Mesothelial cell of epicardium (in vitro differentiated cells): ENCODE measurements at places on chromosomes 7 and 10. TPM values are rescaled to one million over a fixed set of nuclear protein-coding genes. Genes with fewer than 3 reads are reported as not detected.

Gene FBXL13
- 3.6 to 4.7 TPM (median 3.8 TPM) in 3 replicates for total RNA-seq

Gene ATOH7
- total RNA-seq: 0.18 to 0.70 TPM (median 0.38 TPM) in 3 replicates

Gene CDHR1
- total RNA-seq: 0.16 to 0.25 TPM (median 0.24 TPM) in 3 replicates

Gene FANK1
- total RNA-seq: 10.1 to 11.0 TPM (median 10.2 TPM) in 3 replicates

Gene PRSS2
- not detected in 3 replicates for total RNA-seq

Gene LAMB1
- total RNA-seq: 556 to 593 TPM (median 584 TPM) in 3 replicates

DNA sequence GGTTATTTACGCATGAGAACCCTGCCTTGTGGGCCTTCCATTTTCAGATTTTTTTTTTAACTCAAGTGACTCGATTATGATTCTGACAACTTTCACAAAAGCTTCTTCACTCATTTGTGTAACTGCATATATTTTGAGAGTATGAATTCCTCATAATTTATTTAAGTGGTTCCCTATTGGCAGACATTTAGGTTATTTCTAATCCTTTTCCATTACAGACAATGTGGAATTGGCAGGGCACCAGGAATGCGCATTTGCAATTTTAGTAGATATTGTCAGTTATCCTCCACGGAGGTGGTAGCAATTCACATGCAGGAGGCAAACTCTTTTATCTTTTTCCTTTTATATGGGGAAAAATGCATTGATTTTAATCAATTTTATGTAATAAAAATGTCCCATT lies 2.5 kb downstream of the TMEM176B start:
- no peak for DNase-seq

GRCh38 chr7:91055219-91055618 lies 209.0 kb upstream of the FZD1 start:
- DNase-seq: no peak

DNA sequence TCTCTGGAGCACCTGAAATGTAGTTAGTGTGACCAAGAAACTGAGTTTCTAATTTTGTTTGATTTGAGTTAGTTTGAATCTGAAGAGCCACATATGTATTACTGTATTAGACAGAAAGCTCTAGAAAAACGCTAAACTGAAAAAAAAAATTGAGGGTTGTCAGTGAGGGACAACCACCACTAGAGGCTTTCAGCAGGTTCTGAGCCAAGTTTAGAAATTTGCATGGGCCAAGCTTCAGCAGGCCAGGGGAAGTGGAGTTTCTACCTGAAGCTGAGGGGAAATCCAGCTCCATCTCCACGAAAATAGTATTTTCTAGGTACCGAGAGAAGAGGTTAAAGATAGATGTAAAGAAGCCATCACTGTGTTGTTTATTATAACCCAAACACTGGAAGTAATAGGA lies 77.9 kb upstream of the PLXNA4 start:
- no peak for DNase-seq

GRCh38 chr10:772227-772637 lies 82.8 kb upstream of the DIP2C start:
- DNase-seq: no peak

DNA sequence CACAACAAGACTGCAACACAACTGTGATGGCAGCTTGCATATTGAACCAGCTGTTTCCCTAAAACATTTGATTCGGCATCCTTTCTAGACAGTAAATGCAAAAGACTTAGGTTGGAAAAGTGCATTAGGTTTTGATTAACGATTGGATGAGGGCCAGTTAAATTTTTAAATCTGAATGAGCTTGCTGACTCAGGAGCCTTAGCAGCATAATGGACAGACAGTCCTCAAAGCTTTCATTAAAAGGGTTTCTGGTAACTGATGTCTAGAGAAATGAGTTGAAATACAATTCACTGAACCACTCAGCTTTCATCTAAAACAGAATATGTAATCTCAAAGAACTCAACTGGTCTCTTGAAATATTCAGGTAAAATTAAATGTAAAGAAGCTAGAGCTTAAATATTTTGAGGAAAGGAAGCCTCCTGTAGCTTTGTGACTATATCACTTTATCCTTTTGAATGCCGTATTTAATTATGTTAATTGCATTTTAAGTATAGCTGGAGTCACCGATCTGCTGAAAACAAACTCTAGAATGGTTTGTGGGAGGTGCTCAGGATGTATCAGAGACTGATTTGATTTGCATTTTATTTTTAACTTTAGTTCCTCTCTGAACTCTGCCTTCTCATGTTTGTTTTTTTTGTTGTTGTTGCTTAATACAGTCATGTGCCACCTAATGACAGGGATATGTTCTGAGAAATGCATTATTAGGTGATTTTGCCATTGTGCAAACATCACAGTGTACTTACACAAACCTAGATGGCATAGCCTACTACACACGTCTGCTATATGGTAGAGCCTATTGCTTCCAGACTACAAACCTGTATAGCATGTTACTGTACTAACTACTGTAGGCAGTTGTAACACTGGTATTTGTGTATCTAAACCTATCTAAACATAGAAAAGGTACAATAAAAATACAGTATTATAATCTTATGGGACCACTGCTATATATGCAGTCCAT lies 29.2 kb upstream of the ATRNL1 start:
- DNase-seq: no peak

GRCh38 chr10:32932225-32932729 lies 25.8 kb downstream of the ITGB1 start:
- DNase-seq: no peak

GRCh38 chr10:8640301-8640700 lies 585.8 kb downstream of the GATA3 start:
- no peak for DNase-seq

DNA sequence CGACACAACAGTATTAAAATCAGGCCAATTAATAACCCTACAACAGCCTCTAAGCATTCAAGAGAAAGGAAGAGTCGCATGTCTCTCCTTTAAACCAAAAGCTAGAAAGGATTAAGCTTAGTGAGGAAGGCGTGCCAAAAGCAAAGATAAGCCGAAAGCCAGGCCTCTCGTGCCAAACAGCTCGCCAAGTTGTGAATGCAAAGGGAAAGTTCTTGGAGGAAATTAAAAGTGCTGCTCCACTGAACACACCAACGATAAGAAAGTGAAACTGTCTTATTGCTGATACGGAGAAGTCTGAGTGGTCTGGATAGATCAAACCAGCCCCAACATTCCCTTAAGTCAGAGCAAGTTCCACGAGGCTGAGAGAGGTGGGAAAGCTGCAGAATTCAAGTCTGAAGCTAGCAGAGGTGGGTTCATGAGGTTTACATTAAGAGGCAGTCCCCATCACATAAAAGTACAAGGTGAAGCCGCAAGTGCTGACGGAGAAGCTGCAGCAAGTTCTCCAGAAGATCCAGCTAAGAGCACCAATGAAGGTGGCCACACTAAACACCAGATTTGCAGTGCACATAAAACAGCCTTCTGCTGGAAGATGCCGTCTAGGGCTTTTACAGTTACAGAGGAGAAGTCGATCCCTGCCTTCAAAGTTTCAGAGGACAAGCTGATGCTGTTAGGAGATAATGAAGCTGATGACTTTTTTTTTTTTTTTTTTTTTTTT lies 194.8 kb downstream of the MAD1L1 start:
- DNase-seq: peak; percentile 5

- DNase-seq: peak; percentile 86
Measured at GRCh38 chr10:94402204-94402842, at the start of gene TBC1D12. Gene TBC1D12 (plus strand): TSS chr10:94402541. CDS start chr10:94402614, 73 bp downstream.

DNA sequence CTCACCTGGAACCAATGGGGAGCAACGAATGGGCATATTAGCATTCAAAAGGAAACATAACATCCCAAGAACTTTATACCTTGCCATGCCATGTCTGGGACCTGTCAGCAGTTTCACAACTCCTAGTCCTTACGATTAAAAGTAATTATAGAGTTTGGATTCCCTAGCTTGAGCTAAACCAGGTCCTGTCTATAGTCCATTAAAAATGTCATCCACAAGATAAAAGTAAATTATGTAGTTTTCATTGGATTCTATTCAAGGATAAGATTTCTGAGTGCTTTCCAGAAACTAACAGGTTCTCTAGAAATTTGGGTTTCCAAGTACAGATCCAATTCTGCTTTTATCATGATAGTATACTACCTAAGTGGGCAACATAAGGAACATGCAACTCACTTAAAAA lies 163.6 kb upstream of the PTN start:
- no peak for DNase-seq

GRCh38 chr7:92647011-92647625 lies 56.9 kb upstream of the FAM133B start:
- no peak for DNase-seq

- DNase-seq: no peak
Measured at GRCh38 chr10:102444851-102445250, 6.5 kb downstream of the C10orf95 start.

GRCh38 chr10:108904163-108904838 lies 1019.0 kb downstream of the XPNPEP1 start:
- DNase-seq: no peak

- no peak for DNase-seq
Measured at GRCh38 chr7:140333686-140334085, 64.6 kb downstream of the SLC37A3 start.

DNA sequence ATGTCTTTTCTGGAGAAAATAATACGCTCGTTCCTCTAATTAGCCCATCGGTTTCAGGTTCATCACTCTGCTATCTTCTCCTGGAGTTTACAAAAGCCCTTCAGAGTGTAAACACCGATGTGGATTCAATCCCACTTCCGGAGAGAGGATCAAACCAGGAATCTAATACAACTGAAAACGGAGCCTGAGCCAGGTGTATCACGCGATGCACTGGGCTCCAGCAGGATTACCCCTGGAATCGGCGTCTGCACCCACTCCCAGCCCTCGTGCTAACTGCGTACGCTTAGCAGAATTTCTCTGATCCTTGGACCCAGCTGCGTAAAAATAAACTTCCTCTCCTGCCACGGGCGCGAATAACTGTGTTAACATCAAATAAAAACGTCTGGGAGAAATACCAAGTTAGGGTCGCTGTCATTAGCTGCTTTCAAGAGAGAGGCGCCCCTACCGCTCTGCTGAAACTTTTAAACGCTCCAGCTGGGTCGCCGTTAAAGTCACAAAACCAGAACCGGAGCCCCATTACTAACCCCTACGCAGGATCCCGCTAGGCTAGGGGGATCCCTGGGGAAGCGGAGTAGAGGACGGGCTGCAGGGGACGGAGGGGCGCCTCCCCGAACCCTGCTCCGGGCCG lies 502 bp downstream of the ZNF3 start:
- no peak for DNase-seq

GRCh38 chr10:84562592-84562991 lies 234.2 kb downstream of the CCSER2 start:
- no peak for DNase-seq

GRCh38 chr10:98276311-98276710 lies 8.3 kb upstream of the LOXL4 start:
- no peak for DNase-seq

GRCh38 chr7:156602283-156602682 lies 38.3 kb upstream of the RNF32 start:
- no peak for DNase-seq

DNA sequence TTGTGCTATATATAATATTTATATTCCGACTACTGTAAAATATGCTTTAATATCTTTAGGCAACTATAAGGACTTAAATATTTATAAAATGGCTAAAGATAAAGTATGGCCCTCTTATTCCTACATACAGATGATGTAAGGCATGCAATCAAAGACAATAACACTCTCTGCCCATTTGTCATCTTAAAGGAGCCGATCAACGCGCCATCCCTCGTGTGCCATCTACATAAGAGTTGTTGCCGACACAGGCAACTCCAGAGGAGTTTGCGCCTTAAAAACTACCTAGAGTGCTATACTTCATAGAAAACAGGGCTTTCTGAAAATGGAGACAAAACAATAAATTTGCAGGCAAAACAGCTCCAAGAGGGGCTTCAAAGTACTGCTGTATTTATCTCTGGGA lies 709.0 kb downstream of the KCNMA1 start:
- DNase-seq: no peak

- no peak for DNase-seq
Measured at GRCh38 chr10:96626795-96627194, 40.0 kb upstream of the TM9SF3 start.

DNA sequence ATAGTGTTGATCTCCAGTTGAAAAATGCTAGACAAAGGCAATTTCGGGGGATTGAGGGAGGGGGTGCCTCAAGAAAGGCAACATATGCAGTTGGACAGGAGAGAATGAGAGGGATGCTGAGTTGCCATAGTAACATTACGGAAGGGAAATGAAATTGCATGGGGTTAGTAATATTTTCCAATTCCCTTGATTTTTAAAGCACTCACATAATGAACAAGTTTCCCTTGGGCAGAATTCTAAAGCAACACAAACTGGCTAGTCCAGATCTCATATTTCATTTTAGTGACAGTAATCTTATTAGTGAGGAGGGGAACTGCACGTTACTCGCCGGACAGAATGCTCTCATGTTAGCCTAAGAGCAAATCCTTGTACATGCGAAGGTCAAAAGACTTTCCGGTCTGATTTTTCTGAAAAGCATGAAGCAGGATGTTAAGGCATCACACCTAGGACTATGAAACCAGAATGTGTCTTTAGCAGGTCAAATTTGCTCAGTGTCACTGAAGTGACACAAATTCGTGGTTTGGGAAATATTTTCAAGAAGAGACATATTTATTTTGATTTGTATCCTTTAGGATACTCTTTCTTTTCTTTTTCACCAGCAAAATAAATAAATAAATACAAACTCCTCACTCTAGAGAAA lies 165.5 kb downstream of the ANK3 start:
- DNase-seq: no peak
